ENCODE measurements at places on chromosomes 7 and 10.

DNA sequence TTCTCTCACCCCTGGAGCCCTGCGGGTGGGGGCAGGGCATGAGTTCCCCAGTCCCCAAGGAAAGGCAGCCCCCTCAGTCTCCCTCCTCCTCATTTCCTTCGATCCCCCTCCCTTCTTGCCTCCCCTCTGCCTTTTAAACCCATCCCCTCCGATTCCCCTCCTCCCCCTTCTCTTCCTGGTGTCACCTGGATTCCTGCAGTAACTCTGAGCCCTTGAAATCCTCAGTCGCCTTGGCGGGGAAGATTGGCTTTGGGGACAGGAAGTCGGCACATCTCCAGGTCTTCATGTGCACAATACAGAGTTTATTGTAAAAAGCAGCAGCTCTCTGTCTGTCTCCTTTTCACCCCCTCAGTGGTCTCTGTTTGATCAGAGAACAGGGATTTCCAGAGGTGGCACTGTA is 1.3 kb upstream of the MUC12 start:
- no peak for DNase-seq

GRCh38 chr10:101311185-101312066 is 42.5 kb upstream of the BTRC start:
- DNase-seq = no peak

DNA sequence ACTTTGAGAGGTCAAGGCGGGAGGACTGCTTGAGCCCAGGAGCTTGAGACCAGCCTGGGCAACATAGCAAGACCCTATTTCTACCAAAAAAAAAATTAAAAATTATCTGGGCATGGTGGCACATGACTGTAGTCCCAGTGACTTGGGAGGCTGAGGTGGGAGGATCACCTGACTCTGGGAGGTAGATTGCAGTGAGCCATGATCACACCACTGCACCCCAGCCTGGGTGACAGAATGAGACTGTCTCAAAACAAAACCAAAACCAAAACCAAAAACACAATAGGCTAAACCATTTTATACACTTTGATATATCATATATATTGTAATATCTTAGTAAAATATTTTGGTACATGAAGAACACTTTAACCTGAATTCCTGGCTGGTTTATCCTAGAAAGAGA is 101.6 kb downstream of the RAPGEF5 start:
- DNase-seq = no peak

- DNase-seq = no peak
These were observed 61.1 kb downstream of the FOXI2 start for GRCh38 chr10:127798111-127798510.

DNA sequence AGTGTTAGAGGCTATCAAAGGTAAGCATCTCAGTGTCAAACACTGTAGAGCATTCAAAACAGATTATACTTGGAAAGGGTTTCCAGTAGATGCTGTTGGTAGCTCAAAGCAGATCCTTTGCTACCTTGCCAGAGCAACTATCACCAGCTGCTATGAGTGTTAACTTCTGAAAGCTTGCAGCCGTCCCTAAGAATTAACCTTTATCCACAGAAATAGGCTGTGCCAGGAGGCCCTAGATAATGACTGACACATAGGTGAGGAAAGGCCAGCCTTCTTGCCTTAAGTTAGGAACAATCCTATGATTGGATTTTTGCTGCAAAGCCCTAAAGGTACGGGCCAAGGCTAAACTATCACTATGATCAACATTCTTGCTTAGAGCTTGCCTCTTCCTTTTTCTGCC is 263.2 kb downstream of the DGKB start:
- no peak for DNase-seq

All from NCI-H1694 (cell line).